CD4-positive, alpha-beta T cell (primary cell): ENCODE measurements at places on chromosomes 7 and 10.

DNA sequence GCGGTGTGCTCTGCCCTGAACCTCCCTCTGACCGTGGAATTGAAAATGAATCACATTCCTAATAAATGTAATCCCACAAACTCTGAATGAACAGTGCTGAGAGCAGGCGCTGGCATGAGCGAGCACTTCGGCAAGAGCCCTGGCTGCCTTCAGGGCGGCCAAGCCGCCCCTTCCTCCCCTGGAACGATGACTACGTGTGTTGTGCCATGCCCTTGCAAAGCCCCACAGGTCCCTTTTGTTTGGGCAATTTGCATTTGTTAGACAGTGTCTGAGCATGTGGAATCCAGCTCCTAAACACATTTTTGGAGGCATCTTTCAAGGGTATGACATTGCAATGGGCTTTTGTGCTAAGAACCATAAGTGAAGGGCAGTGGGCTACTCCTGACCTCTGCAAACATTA is 95.6 kb upstream of the MKI67 start:
- DNase-seq = no peak

- no peak for DNase-seq
These were observed 266.0 kb downstream of the AUTS2 start for GRCh38 chr7:69864274-69864673.

DNA sequence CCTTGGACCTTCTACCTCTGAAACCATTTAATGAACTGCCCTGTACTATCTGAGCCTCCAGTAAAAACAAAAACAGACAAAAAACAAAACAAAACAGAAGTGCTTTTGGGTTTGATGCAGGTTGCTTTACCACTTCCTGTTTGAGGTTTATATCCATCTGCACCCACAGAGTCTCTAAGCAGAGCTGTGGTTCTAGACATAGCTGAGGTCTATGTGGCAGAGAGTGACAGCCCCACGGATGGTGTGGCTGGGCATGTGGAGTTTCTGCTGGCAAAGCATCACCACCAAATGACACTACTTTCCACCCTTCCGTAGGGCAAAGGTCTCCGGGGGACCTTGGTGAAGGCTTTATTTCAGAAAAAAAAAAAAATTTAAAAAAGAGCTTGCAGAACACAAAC is 754.2 kb downstream of the GRID1 start:
- peak; percentile 83 for DNase-seq

- no peak for DNase-seq
These were observed 228.8 kb downstream of the GATA3 start for GRCh38 chr10:8283166-8283905.
